Activated T-cell treated with anti-CD3 and anti-CD28 coated beads, Interleukin-2, amount 50 U/mL, for 4 hours (primary cell): ENCODE measurements at places on chromosomes 6 and 20. TPM values are rescaled to one million over a fixed set of nuclear protein-coding genes. Genes with fewer than 3 reads are reported as not detected.

DNA sequence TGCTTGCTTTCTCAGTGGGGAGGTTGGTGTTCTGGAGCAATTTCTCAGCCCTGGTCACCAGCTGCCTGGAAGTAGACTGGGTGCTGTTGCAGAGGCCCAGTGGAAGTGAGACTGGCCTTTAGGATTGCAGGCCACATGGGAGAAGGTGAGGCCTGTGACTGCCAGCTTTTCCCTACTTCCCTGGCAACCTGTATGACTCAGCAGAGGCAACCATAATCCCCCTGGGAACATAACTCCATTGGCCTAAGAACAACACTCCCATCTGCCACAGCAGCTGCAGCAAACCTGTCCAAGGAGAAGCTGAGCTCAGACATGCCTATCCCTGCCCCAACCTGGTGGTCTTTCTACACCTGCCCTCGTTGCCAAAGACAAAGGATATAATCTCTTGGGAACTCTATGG is 473.5 kb upstream of the SPTLC3 start:
- DNase-seq: no peak

DNA sequence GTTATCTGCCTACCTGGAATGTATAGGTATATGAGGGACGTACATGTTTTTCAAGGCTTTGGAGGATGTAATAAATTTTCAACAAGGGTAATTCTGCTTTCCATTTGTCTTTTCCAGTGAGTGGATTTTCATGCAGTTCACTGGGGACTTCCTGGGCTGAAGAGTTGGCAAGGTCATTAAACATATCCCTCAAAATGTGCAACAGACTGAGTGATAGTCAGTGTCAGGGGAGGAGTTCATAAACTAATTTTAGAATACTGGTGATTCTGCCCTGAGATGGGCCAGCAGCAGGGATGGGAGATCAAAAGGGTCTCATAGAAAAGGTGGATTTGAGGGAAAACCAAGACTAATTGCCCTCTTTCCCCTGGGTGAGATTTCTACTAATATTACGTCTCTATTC is 122.3 kb upstream of the CLDN20 start:
- DNase-seq: no peak

Gene LGSN
- not detected for total RNA-seq

- no peak for DNase-seq
These were observed 12.5 kb upstream of the ETV7 start for GRCh38 chr6:36399970-36400369.

DNA sequence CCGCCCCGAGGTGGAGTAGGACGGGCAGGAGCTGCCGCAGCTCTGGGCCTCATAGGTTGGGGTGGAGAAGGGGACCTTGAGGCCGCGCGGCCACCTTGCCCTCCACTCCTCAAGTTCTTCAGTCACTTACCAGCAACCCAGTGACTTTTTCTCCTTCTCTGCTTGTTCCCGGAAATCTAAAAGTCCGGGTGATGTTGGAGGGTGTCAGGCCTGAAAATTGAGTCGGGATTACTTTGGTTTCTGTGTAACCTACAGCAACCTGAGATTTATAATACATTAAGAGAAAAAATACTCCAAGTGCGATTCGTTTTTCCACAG is 338 bp downstream of the RWDD1 start:
- no peak for DNase-seq

DNA sequence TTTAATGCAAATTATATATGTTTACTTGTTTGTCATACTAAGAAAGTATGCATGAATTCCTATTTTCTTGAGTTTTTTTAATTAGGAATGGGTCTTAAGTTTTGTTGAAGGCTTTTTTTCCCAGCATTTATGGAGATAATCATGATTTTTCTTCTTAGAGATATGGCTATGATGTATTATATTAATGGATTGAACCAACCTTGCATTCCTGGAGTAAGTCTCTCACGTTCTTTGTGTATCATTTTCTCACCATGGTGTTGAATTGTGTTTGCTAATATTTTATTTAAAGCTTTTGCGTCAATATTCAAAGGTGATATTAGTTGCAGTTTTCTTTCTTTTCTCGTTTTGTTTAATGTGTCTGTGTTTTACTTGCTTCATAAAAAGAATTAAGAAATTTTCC is 48.4 kb upstream of the SLC35D3 start:
- DNase-seq: no peak

Gene HLA-DQB2
- total RNA-seq: not detected

Gene CDH26
- total RNA-seq: 0.58 TPM

DNA sequence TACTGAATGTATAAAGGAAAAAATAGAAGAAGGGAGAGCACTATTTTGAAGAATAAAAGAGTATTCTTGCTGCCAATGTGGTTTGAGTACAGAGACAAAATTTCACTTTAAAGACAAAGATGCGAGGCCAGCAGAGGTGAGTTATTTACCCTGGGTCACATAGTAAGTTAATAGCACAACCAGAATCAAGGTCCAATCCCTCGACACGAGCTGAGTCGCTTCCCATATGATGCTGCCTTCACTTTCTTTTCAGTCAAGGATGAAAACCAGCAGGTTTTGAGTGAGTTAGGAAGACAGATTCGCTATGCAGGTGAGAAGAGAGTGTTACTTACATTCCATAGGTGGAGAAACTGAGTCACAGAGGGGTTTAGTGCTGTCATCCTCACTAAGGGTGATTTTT is 75.8 kb downstream of the F13A1 start:
- DNase-seq: no peak

DNA sequence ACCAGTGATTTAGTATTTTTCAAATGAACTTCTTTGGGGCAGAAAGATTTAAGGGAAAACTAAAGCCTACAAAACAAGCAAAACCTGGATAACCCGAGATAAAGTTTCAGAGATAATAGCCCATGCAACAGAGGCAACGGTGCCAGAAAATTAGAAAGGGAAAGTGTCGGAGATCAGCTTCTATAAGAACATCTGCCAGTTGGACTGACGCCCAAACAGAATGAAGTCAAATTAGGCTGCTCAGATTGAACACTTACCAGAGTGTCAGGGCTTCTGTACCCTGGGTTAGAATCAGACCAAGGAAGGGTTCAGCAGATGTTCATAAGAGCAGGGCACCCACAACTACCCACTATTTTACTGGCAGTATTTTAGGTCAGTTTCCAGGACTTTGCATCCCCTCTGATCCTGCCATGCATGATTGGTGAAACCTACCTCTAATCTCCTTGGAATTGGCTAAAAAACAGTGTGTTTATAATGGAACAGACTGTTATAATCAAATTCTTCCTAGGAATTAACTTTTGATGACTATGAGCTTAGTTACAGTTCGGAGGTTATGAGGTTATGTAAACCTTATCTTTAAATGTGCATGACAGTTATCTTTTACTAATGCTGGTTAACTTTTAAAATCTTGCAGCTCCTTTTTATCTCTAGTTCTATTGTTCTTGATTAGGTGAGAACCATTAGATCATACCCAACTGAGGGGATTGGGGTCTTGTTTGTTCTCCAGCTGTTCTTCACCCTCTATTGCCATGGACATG is 13.1 kb downstream of the BMP2 start:
- DNase-seq: no peak

DNA sequence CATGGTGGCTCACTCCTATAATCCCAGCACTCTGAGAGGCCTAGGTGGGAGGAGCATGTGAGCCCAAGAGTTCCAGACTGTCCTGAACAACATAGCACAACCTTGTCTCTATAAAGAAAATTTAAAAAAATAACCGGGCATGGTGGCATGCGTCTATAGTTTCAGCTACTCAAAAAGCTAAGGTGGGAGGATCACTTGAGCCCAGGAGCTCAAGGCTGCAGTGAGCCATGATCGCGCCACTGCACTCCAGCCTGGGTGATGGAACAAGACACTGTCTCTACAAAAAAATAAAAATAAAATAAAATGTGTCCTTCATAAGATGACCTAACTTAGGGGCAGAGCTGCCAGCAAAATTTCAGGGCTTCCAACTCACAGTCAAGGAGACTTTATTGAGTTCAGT is 12.6 kb downstream of the ID4 start:
- no peak for DNase-seq

Gene BACH2
- 96.5 TPM for total RNA-seq
